Stimulated activated CD4-positive, alpha-beta T cell treated with anti-CD3 and anti-CD28 coated beads, Interleukin-1b, Interleukin-23, amount 100 ng/mL, for 1 hour (primary cell): ENCODE measurements at places on chromosomes 4 and X.

- no peak for DNase-seq
Measured at GRCh38 chr4:84878546-84878945, 87.9 kb downstream of the WDFY3 start.

GRCh38 chr4:159051245-159052071 is 51.4 kb upstream of the RAPGEF2 start:
- DNase-seq, result no peak

- no peak for DNase-seq
Measured at GRCh38 chrX:27186671-27187070, 276.5 kb downstream of the PPP4R3C start.

DNA sequence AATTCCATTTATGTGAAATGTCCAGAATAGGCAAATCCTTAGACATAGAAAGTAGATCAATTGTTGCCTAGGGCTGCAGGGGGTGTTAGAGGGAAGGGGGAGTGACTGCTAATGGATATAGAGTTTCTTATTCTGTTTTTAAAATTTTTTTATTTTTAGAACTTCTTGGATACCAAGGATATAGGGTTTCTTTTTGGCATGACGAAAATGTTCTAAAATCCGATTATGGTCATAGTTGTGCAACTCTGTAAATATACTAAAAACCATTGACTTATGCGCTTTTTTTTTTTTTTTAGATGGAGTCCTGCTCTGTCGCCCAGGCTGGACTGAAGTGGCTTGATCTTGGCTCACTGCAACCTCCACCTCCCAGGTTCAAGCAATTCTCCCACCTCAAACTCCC is 125.2 kb upstream of the USP9X start:
- no peak for DNase-seq

- no peak for DNase-seq
Measured at GRCh38 chr4:186725469-186726425, 2.1 kb upstream of the FAT1 start.

DNA sequence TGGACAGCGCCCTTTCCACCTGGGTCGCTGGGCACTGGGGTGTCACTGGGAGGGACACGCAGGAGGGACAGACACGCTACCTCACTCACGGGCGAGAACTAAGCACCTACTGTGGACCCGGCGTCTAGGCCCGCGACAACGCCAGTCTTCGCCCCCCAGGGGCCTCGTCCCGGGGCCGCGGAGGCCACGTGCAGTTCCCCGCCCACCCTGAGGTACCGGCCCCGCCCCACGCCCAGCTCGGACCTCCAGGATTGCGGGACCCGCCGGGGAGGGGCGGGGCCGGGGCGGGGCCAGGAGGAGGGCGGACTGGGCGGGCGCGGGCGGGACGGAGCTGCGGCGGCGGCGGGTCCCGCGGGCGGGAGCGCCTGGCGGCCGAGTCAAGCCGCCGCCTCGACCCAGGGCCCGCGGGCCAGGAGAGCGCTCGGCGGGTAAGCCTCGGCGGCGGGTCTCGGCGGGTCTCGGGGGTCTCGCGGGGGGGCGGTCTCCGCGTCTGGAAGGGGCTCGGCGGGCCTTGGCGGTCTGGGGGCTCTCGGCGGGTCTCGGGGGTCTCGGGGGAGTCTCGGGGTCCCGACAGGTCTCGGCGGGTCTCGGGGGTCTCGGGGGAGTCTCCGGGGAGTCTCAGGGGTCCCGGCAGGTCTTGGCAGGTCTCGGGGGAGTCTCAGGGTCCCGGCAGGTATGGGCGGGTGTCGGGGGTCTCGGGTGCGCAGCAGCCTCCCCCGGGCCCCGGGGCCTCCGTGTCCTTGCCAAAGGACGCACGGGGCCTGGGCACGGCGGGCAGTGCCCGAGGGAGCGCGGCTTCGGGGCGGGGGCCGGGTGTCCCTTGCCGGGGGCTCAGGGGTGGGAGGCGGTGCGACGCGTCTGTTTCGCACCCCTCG is at the start of gene SH3BP2:
Gene SH3BP2, plus strand, starts transcription at position 375 of the 875 bp plus-strand sequence. CDS start 27,533 bp downstream, outside the sequence.
- no peak for DNase-seq

DNA sequence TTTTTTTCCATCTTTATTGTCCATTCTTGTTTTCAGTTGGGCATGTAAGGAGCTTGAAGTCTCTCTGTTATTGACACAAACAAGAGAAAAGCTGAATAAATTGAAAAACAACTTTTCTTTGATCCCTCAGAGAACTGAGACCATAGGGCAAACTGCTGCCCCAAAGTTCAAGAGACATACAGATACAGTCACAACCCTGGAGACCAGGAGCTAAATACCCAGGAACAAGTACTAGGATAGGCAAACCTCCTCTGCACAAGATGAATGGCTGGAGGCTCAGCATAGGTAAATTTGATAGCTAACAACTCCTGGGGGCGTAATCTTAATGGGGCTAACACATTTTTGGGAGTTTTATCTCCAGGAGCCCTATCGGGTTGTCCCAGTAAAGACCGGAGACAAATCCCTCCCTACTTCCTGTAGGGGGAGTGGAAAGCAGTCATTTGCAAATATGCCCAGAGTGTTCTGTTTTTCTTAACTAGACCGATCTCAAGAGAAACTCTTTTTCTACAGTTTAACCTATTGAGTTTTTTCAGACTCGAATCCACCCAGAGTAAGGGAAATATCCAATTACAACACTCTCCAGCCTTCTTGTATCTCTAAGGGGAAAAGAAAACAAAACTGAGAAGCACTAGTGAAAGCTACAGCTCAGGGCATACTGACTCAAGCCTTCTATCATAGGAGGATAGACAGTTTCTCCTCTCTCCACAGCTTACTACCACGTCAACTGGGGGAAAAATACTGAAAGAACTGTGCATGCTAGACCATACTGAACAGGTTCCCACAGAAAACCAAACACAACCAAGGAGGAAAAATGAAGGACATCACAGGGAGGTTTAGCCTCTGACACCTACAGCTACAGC is 23.1 kb downstream of the MAGEA8 start:
- DNase-seq, result no peak

DNA sequence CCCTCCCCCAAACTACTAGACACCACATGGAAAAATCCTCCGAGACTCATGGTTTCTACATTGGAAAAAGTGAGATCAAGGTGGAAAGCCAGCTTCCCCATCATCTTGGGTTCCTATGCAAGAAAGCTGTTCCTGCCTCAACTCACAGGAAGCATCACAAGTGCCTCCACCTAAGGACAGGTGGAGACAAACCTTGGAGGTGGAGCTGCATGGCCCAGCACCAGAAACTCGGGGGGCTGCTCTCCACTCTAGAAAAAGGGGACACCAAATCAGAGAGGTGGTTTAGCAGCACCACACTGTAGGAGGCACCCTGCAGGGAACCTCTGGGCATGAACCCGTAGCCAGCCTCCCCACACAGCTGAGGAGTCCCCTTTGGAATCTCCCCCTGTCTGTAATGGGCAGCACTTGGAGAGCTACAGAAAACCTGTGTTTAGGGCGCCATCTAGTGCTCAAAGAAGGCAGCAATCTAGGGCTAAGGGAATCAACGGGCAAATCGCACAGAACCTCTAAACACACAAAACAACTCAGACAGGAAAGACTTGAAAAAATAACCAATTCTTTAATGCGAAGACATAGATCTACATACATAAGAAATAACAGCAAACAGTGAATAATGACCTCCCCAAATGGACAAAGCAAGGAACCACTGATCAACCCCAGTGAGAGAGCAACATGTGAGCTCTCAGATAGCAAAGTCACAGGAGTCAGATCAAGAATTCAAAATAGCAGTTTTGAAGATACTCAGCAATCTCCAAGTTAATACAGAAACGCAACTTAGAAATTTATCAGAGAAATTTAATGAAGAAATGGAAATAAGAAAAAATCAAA is 37.0 kb upstream of the ZBTB33 start:
- no peak for DNase-seq

GRCh38 chr4:22473268-22473667 is 42.6 kb downstream of the ADGRA3 start:
- DNase-seq, result no peak

- DNase-seq, result no peak
Measured at GRCh38 chrX:25343060-25343459, 327.3 kb upstream of the ARX start.

DNA sequence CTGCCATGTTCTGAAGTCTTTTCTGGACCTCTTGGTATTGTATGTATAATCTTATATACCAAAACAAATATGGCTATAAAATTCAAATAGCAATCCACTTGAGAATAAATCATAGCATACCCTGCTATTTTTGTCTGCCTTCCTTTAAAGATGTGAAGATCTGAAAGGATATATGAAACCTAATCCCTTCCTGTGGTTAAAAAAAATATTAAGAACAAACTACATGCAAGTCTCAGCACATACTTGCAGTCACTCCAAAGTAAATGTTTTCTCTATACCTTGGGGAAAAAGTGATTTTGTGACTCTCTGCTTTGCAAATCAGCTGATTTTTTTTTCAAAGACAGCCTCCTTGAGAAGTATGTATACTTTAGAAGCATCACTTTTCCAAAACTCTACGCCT is 322.9 kb downstream of the ANKRD50 start:
- DNase-seq, result no peak

DNA sequence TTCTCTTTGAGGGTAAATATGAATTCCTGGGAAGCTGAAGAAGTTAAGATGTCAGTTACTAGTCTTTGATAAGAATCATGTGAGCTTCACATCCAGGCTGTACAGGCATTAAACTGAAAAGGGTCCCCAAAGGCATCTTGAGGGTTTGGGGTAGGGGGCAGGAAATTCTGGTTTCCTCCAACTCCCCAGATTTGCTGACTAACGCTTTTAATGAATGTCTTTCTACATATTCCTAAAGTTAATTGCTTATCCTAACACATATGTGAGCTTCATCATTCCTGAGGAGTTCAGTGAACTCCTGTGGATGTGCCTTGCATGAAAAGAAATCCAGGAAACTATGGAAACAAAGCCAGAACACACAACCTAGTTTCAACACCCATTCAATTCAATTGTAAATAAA is 73.8 kb upstream of the GAB1 start:
- no peak for DNase-seq

DNA sequence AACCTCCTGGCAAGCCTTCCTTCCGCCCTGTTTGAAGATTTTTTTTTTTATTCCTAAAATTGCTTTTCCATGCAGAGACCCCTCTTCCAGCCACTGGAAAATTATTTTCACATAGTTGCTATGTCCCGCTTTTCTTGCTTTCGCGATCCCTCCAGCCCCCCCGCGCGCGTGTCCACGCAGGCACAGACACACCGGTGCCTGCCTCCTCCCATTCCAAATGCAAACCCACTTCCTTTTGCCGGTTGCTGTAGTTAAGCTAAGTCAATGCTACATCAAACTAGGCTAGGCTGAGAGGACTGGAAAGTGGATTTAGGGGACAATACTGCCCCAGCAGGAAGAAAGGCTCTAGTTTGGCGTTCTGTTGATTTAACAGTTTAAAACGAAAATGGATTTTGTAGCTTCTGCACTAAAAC is 111.0 kb downstream of the DHX15 start:
- no peak for DNase-seq

- DNase-seq, result no peak
Measured at GRCh38 chr4:173319696-173320095, 14.5 kb downstream of the HMGB2 start.

DNA sequence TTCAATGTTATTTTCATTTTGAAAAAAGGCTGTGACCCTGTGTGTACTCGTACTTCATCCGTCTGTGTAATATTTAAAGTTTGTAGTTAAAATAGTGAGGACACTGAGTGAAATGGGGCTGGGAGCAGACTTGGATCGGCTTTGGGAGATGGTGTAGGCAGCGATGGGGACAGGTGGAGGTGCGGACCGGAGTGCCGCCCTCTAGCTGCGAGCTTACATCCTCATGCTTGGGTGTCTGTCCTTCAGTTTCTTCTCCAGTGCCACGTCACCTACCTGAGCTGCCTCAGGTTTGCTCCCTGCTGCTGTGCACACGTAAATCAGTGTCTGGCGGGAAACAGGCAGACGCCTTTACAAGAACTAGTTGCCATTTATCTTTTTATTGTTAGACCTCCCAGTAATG is 146.1 kb downstream of the GPR143 start:
- no peak for DNase-seq

DNA sequence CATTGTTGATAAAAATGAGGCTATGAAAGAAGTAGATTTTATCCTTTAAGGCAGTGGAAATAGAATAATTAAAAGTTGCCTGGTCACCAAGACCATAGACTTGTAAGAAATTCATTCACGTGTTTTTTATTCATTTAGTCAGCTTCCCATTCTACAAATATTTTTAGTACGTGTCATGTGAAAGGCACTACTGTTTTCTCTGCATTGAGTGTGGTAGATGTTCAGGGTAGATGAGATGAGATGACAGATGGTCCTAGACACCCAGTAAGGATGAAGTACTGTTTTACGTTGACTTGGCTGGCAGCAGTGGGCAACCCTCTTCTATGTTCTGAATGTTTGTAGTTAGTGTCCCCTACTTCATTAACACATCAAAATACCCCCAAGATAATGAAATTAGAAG is 228.1 kb downstream of the ARHGAP24 start:
- no peak for DNase-seq

GRCh38 chrX:1485033-1485432 is 32.3 kb upstream of the ASMTL start:
- no peak for DNase-seq

DNA sequence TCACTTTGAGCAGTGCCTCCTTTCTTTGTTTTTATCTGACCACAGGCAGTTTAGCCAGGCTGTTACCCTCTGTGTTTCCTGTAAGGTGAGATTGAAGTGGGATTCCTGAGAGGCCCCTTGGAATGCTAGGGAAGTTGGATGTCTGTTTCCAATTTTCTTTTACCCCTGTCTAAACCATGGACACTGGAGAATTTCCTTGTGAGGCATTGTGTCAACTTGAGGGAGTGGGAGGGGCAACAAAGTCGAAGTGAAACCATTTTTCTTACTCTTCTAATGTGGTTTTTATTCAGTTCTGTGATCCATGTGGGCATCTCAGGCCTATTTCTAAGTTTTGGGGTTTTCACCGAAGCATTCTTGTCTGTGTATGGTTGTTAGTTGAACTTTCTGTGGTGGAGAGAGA is 296.1 kb upstream of the UGT8 start:
- DNase-seq, result no peak

- DNase-seq, result no peak
Measured at GRCh38 chr4:10611673-10612072, 72.9 kb downstream of the CLNK start.

DNA sequence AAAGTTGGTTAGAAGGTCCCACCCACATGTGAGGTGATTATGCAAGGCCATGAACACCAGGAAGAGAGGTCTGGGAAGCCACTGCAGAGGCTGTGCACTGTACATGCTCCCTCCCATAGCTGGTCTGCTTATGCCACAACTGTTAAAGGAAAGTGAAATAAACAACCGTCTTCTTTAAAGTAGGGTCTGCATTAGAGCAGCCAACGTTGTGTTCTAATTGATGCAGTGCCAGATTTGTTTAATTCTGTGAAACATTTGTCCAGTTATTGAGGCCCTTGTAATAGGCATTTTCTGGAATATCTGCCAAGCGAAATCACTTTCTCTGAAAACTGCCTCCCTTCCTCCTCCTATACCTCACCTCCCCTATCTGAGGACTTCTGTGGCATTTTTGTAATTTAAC is 224.0 kb upstream of the LNX1 start:
- no peak for DNase-seq

DNA sequence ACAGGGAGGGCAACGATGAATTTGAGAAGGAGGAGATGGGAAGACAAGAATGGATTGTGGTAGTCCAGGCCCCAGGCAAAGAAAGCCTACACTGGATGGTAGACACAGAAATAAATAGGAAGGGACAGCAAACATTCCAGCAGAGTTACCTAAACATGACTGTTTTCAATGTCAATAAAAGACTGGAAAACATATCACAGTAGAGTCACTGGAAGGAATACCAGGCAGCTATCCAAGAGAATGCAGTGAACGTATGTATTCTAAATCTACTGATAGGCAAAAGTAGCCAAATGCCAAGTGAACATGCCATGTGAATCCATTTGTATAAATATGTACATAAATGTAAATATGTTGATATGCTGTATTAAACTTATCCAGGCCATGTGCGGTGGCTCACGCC is 183.0 kb downstream of the PALLD start:
- DNase-seq, result no peak
